ENCODE measurements at places on chromosomes 6 and 20.

DNA sequence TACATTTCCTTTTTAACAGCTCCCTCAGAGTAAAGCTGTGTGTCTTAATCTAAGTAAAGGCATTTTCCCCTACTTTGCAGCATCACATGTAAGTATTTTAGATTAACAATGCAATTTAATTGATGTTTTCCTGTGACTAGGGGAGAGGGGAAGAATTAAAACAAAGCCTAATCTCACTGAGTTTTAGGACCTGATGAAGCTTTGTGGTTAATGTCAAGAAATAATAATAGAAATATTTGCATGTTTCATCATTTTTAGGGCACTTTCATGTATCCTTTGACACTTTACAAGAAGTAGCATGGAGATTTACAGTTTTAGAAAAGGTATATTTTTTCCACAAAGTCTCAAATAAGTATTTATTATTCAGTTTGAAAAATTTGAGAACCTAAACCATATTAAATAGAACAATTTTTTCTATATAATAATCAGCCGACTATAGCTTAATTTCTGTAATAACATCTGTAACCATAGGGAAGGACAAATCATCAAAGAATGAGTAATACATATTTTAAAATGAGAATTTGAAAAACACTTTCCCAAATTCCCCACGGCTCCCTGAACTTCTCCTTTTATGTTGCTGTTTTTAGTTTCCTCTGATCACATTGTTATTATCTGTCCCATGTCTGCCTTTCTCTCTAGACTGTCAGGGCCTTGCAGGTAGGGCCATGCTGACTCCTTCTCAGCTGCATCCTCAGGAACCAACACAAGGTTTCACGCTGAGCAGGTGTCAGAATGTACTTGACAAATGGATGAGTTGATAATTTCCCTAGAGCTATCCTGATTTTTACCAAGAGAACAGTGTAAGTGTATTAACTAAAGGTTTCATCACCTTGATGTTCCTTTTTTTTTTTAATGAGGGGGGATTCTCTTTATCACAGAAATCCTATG, 338.1 kb downstream of the SYNE1 start:
- no peak for DNase-seq

GRCh38 chr6:129006724-129007514, 124.0 kb downstream of the LAMA2 start:
- DNase-seq: no peak

GRCh38 chr6:87917886-87918285, 129.8 kb upstream of the SPACA1 start:
- DNase-seq: no peak

- no peak for DNase-seq
Observed at GRCh38 chr6:10390495-10391298, 24.2 kb downstream of the TFAP2A start.

GRCh38 chr20:63408684-63409046, 47.5 kb upstream of the CHRNA4 start:
- DNase-seq: no peak

GRCh38 chr6:46961232-46961631, 39.5 kb upstream of the ADGRF5 start:
- no peak for DNase-seq

GRCh38 chr6:56958481-56958880, 3.6 kb downstream of the BEND6 start:
- DNase-seq: no peak

- DNase-seq: no peak
Observed at GRCh38 chr6:56297022-56297989, 49.9 kb upstream of the COL21A1 start.

DNA sequence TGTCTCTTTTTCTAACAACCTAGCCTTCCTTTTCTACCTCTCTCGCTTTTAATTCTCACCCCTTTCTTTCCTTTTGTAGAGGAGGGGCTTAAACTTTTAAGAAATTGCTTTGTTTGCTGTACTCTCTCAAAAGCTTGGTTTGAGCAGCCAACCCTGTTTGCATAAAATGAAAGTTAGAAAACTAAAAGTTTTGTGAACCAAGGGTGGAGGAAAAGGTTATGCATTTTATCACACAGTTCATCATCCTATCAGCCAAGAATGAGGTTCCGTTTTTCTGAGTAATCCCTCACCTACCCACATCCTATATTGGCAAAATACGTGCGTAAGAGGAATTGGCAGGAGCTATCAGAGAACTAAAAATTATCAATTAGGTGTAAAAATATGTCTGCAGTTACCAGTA, 42.8 kb upstream of the LOC128125822 start:
- DNase-seq: no peak
